ENCODE measurements at places on chromosomes 1 and 21.

DNA sequence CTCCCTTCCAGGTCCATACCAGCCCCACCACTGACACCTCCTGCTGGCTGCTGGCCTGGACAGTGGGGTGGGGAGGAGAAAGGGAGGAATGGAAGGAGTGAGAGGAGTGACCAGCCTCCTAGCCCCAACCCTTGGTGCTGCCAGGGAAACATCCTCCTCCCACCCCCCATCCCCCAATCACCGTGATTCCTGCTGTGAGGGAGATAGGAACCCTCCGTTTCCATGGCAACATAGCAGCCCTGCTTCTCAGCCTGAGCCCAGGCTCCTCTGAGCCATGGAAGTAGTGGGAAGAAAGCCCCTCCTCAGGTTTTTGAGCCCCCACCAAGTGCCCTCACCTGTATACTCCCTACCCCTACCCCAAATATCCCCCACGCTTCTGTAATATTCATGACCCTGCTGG lies 44.4 kb upstream of the SCMH1 start:
- no peak for DNase-seq

GRCh38 chr1:32273391-32274208 lies 18.3 kb upstream of the HDAC1 start:
- no peak for DNase-seq

DNA sequence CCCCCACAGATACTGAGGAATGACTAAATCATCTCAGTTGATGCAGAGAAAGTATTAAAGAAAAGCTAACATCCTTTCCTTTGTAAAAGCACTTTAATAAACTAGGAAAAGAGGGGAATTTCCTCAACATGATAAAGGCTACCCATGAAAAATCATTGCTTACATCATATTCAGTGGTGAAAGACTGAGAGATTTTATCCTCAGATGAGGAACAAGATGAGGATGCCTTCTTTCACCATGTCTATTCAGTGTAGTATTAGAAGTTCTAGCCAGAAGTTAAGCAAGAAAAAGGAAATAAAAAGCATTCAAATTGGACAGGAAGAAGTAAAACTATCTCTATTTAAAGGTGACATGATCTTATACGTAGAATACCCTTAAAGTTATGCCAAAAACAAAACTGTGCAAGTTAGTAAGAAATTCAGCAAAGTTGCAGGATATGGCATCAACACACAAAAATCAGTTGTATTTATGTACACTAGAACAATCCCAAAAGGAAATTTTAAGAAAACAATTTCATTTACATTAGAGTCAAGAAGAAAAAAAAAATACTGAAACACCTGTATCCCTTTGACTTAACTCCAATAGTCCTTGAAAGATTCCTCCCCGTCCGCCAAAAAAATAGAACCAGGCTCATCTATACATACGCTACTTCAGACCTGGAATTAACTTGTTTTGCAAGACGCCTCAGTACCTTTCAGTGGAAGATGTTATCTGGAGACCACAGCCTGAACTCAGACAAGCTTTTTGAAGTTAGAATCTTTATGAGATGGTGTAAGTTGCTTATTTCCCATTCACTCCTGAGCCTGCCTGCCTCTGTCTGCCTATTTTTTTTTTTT lies 17.5 kb downstream of the ZMYM4 start:
- DNase-seq: no peak

DNA sequence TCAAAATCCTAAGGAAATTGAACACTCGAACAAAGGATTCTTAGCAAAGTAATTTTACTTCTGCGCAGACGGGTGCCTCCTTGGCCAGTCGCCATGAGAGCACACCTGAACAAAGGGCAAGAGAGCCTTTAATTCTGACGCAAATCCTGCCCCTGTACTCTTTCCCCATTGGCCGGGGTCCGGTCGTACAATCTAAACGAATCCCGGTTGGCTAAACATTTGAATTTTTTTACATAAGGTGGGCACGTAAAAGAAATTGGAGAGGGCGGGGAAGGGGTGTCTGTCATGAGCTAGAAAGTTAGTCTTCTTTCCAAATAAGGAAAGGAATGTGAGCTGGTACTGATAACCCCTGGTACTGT lies 8.2 kb upstream of the IL22RA1 start:
- DNase-seq: no peak

- DNase-seq: peak; percentile 49
Measured at GRCh38 chr1:227234998-227235405, 83.3 kb downstream of the CDC42BPA start.

DNA sequence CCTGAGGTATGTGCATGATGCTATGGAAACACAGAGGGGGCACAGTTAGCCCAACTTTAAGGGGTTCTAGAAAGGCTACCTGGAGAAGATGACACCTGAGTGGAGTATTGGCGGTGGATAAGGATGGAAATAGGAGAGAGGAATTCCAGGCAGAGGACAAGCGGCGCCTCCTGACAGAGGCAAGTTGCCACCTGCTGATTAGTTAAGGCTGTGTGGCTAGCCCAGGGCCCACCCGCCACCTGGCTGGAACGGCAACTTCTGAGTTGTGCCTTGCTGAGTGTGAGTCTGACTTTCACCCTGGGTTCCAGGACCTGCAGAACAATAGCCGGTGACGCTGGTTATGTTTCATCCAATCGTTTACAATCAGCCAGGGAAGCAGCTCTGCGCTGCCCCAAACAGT lies 126.9 kb upstream of the LMO4 start:
- DNase-seq: no peak
